NCI-H146 (cell line): ENCODE measurements at places on chromosomes 1 and 21.

GRCh38 chr1:169906938-169907337 lies 13.2 kb upstream of the SCYL3 start:
- no peak for DNase-seq

GRCh38 chr1:17065666-17066065 lies 11.8 kb upstream of the SDHB start:
- DNase-seq: no peak

DNA sequence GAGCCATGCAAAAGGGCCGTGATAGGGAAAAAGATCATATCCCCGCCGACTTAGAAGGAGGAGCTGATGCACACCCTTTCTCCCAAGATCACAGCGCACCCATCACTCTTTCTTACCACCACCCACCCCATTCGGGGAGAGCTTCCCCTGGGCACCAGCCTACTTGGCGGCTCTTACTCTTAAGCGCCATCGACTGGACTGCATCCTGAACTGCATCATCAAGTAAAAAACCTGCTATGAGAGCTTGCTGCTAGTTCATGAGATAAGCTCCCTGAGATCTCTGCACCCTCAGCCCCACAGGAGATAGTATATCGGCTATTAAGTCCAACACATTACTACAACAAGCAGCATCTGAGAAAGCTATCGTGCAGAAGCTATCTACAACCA lies 125.1 kb downstream of the BARHL2 start:
- DNase-seq: no peak

- peak; percentile 53 for DNase-seq
Measured at GRCh38 chr1:11339346-11340232, 66.6 kb downstream of the UBIAD1 start.

DNA sequence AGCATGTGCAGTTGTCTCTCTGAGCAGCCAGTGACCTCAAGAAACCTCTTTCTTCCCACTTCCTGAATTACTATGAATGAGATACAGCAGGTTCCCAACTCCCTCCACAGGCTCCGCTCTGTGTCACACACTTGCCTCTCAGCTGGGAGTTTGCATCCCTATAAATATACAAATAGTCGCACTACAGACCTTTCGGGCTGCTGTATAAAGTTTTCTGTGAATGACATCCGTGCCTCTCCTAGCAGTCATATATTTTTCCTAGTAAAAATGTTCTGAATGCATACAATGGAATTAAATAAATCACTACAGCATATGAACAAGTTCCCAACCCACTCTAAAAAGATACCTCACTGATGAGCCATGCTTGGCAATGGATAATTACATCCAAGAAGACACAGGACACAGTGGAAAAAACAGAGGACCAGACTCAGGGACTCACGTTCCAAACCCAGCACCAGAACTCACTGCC lies 66.8 kb downstream of the CAPZB start:
- no peak for DNase-seq

DNA sequence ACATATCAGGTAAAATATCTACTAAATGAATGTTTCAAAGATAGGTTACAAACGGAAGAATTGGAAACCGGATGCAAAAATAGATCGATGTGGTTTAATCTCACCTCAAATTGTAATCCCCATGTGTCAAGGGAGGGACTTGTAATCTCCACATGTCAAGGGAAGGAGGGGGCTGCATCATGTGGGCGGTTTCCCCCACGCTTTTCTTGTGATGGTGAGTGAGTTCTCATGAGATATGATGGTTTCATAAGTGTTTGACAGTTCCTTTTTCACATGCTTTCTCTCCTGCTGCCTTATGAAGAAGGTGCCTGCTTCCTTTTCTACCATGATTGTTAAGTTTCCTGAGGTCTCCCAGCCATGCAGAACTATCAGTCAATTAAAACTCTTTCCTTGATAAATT lies 408.7 kb upstream of the TMPRSS15 start:
- no peak for DNase-seq

DNA sequence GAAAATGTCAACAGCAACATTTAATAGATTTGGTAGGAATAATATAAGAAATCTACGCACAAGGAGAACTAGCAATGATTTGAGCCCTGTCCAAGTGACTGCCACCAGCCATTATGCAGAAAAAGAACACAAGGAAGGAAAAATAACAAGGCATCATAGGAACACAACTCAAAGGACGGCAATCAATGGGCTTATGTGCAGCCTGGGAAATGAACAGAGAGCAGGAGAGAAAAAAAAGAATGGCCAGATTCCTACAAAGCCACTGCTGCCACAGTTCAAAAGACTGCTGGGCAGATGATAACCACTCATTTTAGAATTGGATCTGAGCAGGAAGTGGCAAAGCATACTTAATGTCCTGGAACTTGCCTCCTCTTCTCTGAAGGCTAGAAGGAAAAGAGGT lies 274.3 kb upstream of the CAMK1G start:
- no peak for DNase-seq

DNA sequence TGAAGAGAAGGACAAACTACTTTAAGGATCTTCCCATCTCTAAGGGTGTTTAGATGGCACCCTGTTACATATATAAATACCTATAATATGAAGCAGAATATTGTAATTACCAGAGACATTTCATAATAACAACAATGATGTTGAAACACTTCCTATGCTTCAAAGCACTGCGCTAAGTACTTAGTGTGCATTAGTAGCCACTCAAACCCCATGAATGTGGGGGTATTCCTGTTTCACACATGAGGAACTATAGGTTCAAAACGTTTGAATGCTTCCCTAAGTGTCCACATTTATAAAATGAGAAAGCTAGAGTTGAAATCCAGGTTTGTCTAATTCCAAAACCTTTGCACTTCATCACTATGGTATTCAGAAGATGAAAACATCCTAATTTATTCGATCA lies 18.5 kb upstream of the OR10J5 start:
- DNase-seq: no peak
